ENCODE measurements at places on chromosomes 16 and 17.

- DNase-seq: no peak
Observed at GRCh38 chr17:74848656-74849399, 10.9 kb downstream of the GRIN2C start.

- no peak for DNase-seq
Observed at GRCh38 chr17:29157310-29157709, 22.9 kb downstream of the MYO18A start.

GRCh38 chr16:4680673-4681470, 12.5 kb upstream of the NUDT16L1 start:
- no peak for DNase-seq

DNA sequence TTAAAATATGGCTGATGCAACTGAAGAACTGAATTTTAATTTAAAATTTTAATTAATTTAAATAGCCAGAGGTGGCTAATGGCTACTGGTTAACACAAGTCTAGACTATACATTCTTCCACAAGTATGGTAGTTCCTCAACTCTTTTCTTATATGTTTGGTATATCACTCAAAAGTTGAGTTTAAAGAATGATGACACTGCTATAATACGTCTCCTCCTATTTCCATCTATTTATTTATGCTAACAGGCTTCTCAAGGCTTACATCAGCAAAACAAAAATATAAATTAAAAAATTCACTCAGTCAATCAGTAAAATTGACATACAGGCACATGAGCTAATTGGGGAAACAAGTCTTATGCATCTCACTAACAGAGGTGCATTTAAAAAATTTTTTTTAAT, 227.9 kb upstream of the PMFBP1 start:
- no peak for DNase-seq

All from D721Med (cell line).